ENCODE measurements at places on chromosomes 3 and 15. TPM values are rescaled to one million over a fixed set of nuclear protein-coding genes. Genes with fewer than 3 reads are reported as not detected.

The REC114 gene
- not detected for total RNA-seq

The SHC4 gene
- total RNA-seq = 9.3 TPM

The XCR1 gene
- total RNA-seq = not detected

The RARRES1 gene
- 9.8 TPM for total RNA-seq

The PLAAT1 gene
- 2.1 TPM for total RNA-seq

The GP9 gene
- not detected for total RNA-seq

The CILP gene
- total RNA-seq = not detected

The ZSCAN2 gene
- total RNA-seq = 34.0 TPM

The C3orf33 gene
- 2.0 TPM for total RNA-seq

The NDN gene
- 77.3 TPM for total RNA-seq

The TMEM212 gene
- not detected for total RNA-seq

The ROBO1 gene
- total RNA-seq = 21.6 TPM

DNA sequence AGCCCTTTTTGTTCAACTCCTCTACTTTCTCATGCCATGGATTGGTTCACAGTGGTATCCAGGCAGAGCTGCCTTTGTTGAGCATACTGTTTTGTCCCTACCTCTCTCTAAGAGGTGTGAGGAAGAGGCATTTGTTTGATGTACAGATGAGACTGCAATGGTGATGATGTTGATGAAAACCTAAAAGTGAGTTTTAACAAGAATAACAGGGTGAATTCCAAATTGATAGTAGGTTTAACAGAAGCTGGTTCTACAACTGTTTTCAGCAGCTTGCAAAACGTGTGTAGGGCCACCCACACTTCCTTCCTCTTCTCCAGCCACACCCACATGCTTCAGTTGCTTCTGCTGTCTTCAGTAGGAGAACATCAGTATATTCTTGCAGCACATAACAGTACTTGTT is 10.2 kb downstream of the SNRK start:
- DNase-seq = no peak

GRCh38 chr15:70254311-70254869 is 156.7 kb upstream of the TLE3 start:
- DNase-seq = no peak

- no peak for DNase-seq
These were observed 90.8 kb upstream of the C3orf80 start for GRCh38 chr3:160134454-160134853.

GRCh38 chr15:59378855-59379254 is 6.2 kb upstream of the MYO1E start:
- no peak for DNase-seq

GRCh38 chr3:142237891-142238290 is 12.5 kb upstream of the GK5 start:
- no peak for DNase-seq

GRCh38 chr3:20742903-20743552 is 557.0 kb upstream of the SGO1 start:
- no peak for DNase-seq

GRCh38 chr3:64342940-64343688 is 117.8 kb upstream of the PRICKLE2 start:
- peak; percentile 82 for DNase-seq

- no peak for DNase-seq
These were observed 7.6 kb upstream of the NR2E3 start for GRCh38 chr15:71802770-71803169.

GRCh38 chr3:138493804-138494606 is 59.6 kb downstream of the ESYT3 start:
- peak; percentile 35 for DNase-seq

DNA sequence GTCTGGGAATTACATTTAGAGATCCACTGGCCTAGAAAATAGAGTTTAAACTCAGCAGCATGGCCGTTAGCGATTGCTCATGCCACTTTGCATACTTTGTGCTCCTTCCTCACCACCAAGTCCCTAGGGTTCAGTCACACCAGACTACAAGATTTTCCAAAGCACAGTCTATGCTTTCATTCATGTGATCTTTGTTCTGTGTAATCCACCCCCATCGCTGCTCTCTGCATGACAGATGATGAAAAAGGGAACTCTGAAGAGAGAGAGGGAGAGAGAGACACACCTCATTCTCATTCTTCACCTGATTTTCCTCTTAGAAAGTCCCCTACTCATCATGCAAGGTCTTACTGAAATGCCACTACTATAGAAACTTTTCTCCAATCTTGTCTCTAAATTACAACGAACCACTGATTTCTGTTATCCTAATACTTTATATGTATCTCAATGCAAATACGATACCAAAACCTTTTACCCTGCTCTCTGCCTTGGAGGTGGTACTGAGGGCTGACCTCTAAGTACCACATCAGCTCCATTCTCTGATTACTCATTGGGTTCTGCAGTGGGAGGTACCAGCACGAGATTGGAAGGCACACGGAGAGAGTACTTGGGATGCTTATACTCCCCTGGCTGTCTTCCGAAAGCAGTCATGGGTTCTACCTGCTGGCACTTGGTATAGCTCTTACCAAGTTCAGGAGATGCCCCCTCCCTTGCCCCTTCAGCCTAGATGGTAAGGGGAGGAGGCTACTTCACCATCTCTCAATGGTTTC is 1.1 kb upstream of the PARP15 start:
- DNase-seq = no peak

- no peak for DNase-seq
These were observed 17.4 kb downstream of the PHC3 start for GRCh38 chr3:170163956-170164645.

- no peak for DNase-seq
These were observed 125.0 kb upstream of the SMAD3 start for GRCh38 chr15:66940368-66940767.

DNA sequence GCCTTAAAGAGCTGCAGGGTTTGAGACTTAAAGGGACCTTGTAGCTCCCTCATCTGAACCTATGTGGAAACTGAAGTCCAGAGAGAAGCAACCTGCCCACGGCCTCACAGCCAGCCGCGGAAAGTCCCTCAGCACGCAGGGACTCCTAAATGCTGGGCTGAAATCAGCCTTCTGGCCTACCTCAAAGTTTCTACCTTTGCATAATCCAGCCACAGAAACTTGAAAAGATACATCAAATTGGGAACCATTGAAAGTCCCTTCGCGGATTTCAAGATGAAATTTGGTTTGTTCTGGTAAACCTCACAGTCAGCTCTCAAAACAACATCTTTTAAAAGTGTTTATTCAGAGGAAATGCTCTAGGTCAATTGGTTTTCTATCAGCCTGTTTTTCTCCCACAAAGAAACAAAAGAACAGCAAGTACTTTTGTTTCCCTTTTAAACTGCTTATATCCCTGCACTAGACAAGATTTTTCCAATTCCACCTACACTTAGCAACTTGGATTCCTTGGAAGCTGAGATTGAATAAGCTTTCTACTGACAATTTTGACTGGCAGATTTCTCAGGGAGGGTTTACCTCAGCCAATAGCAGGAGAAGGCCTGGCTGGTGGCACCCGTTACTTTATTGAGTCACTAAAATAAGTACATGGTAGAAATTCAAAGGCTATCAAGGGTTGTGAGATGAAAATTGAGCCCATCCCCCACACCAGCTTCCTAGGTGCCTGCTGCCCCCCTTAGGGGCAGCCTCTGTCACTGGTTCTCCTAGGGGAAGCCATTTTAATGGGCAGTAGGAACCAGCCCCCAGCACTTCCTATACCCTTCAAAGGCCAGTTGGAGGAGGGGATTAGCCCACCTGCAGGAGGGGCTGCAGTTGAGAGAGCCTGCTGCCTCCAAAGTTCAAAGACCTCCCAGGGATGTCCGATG is 171.2 kb downstream of the ADAMTS17 start:
- DNase-seq = no peak

GRCh38 chr3:81581966-81582599 is 179.4 kb downstream of the GBE1 start:
- no peak for DNase-seq

GRCh38 chr15:36903922-36904556 is 196.3 kb downstream of the MEIS2 start:
- DNase-seq = peak; percentile 9

- DNase-seq = no peak
These were observed 41.4 kb downstream of the CRTC3 start for GRCh38 chr15:90571063-90571541.

- no peak for DNase-seq
These were observed 6.0 kb downstream of the GABRR3 start for GRCh38 chr3:98029083-98029482.

GRCh38 chr3:13414040-13414729 is 5.9 kb downstream of the NUP210 start:
- DNase-seq = no peak

GRCh38 chr3:197339841-197340520 is 41.6 kb upstream of the DLG1 start:
- no peak for DNase-seq

- no peak for DNase-seq
These were observed 146.4 kb downstream of the EPHA6 start for GRCh38 chr3:96960661-96961330.

- no peak for DNase-seq
These were observed 334.9 kb upstream of the NR2F2 start for GRCh38 chr15:95995375-95996168.

DNA sequence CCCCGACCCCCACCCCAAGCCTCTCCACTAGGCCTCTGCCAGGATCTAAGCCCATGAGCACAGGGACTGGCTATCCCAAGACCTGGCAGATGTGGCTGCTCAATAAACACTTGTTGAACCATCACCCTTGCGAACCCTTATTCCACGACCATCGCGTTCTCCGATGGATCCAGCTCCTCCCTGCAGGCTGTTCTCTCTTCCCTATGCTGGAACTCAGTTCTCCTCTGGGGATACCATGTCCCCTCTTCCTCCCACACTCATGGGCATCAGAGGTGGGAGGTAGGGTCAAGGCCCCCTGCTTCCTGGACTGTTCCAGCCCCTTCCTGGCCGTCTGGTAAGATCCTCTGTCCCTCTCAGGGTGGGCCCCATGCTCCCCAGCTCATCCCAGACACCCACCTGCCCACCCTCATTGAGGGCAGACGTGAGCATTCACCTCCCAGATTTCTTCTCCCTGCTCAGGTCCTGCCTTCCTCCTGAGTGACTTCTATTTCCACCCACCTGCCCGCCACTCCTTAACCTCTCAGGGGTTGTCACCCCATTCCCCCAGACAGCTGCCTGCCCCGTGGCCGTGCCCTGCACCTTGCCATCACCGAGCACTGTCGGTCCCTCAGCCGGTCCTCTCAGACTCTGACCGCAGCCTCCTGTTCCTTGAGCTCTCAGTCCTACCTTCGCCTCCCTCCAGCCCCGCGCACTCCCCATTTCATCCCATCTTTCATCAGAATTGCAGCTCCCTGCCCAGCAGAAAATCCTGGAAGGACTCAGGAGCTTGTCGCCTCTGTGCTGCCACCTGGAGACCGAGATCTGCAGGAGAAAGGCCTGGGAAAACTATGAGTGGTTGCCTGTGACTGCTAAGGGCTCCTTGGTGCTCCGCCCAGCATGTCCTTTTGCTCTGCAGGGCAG is 42.0 kb downstream of the PML start:
- no peak for DNase-seq

DNA sequence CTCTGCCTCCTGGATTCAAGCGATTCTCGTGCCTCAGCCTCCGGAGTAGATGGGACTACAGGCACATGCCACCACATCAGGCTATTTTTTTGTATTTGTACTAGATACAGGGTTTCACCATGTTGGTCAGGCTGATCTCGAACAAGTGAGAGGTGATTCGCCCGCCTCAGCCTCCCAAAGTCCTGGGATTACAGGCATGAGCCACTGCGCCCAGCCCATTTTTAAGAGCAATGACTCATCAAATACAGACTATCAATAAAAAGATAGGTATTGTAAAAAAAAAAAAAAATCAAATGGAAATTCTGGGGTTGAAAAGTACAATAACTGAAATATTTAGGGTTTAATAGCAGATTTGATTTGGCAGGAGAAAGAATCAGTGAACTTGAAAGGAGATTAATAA is 129.0 kb downstream of the TJP1 start:
- DNase-seq = no peak

GRCh38 chr3:16512435-16513140 is 911 bp downstream of the RFTN1 start:
- no peak for DNase-seq
